Muscle of leg (tissue), 16 donors: ENCODE measurements at places on chromosomes 2 and 18. TPM values are rescaled to one million over a fixed set of nuclear protein-coding genes. Genes with fewer than 3 reads are reported as not detected.

DTNA gene
- 73.2 TPM for polyA plus RNA-seq

KLHL41 gene
- polyA plus RNA-seq: 2,694 TPM

CCDC85A gene
- polyA plus RNA-seq: 5.0 TPM

CRYGD gene
- not detected for polyA plus RNA-seq

- DNase-seq: no peak
Observed at GRCh38 chr2:240431661-240432424, 3.6 kb upstream of the GPC1 start.

- DNase-seq: peak; percentile 36
Observed at GRCh38 chr2:64562148-64562784, 38.1 kb downstream of the AFTPH start.

GRCh38 chr18:26655525-26656430, 107.4 kb upstream of the KCTD1 start:
- peak; percentile 75 for DNase-seq

DNA sequence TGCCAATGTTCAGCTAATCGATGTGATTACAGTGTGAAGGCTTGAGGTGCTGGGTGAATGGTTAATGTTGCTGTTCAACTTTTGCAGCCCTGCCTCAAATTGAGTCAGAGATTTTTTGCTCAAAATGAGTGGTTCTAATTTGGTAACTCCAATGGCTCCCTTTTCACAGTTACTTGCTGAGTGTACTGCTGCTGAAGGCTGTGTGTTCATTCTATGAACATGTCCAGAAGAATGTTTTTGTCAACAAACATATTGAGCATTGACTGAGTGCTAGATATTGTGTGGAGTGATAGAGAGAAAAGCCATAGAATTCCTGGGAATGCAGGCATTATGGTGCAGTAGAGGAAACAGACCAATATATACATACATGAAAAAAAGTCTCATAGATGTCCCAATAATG, 39.0 kb upstream of the TCF4 start:
- no peak for DNase-seq

DNA sequence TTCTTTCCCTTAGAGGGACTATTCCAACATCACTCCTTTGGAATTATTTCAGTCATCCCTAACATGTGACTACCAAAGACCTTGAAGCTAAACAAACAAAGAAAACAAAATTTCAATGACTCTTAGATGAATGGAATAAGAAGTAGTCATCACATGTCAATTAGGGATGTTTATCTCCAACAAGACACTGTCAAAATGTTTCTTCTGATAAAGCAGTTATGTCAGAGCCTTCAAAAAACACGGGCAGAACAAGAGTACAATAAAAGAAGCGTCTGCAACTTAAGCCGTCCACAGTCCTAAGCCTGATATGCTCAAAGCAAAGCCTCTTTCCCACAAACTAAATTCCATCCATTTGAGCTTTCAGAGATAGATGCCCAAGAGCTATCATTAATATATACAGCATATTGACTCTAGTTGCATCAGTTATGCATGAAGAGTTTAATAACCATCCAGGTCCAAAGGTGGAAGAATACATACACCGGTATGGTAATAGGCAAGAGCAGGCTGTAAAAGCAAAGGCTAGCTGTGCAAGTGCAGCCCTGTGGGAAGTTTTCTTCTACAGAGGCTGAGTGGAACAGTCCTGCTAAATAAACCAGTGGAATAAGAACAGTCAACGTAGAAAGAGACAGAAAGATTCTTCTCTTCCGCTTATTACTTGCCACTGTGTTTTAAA, 98.1 kb downstream of the ICA1L start:
- DNase-seq: no peak

GRCh38 chr2:195009202-195009601, 647.8 kb upstream of the SLC39A10 start:
- peak; percentile 32 for DNase-seq

GRCh38 chr18:28574175-28574574, 397.2 kb upstream of the CDH2 start:
- DNase-seq: no peak

DNA sequence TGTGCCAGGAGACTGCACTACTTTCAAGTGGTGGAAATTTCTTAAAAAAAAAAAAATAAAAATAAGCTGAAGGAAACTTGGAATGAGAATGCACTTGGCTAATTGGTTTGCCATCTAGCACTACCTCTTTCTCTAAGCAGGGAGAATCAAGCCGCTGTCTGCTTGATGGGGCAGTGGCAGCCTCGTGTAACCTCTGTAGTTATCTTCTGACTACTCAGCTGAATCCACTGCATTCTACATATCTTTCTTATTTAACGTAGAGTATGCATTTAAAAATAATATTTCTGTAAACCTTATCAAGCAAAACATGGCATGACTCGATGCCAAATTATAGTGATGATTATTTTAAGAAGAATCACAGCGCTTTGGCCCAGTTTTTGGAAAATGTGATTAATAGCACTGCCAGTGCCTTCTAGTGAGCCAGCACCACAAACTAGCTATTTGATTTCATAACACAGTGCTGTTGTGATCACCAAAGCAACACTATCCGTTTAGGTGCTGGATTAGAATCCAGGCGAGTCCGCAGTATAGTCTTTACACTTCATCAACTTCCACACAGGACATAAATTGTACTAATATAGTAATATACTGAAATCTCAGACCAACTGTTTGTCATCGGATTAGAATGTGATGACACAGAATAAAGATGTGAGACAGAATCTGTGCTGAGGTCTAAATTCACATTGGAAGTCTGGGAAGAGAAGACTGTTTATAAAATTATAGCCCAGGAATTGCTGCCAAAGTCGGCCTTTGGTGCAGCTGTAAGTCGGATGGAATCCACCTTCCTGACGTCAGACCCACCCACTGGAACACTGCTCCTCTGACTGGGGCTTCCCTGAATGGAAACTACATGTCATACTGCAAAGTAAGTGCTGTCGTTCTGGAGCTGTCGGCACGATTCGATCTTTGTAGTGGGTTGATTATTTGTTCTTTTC, 136.5 kb upstream of the ETAA1 start:
- peak; percentile 99 for DNase-seq

- peak; percentile 42 for DNase-seq
Observed at GRCh38 chr2:47785986-47786385, 3.0 kb downstream of the MSH6 start.

DNA sequence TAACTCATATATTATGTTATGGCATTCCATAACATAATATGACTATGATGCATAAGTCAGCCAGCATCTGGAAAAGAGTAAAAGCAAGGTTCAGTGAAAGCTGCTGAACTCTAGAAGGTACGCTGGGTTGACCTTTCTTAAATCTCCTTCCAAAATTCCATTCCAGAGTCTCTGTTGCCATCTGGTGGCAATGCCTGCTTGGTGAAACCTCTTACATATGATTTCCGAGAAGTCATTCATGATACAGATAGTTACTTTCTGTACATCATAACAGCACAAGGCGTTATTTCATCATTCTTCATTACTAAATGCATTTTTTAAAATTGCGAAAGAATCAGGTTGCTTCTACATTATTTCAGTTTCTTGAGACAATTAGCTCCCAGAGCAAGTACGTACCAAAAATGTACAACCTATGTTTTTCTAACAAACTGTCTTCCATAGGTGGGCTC, 7.0 kb upstream of the EPG5 start:
- DNase-seq: peak; percentile 66

DNA sequence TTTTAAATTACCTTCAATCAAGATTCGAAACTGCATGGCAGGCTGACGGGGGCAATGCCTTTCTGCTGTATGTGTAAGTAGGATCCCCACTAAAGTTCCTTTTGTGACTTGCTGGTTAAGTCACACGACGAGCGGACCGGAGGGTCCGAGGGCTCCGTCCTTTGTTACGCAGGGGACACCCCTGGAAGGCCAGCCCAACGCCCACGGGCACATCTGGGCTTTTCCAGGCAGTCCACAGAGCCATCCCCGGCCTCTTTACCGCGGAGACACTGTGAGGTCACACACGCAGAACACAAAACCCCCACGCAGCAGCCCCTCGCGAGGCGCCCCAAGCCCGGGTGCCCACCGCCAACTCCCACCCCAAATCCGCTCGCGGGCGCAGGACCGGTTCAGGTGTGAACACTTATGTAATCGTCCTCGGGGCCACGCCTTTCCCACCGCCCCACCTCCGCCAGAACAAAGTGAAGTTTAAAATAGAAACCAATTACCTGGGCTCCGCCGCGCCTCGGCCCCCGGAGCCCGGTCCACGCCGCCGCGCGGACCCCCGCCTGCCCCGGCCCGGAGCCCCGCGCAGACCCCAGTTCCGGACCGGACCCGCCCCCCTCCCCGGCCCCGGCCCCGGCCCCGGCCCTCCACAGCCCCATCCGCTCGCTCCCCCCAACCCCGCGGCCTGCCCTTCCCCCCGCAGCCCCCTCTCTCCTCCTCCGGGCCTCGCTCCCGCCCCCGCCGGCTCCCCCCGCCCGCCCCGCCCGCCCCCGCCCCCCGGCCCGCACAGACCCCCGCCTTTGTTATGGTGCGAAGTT, 4.2 kb downstream of the ZNF516 start:
- peak; percentile 65 for DNase-seq

GRCh38 chr2:138319616-138320015, 182.0 kb upstream of the SPOPL start:
- no peak for DNase-seq

DNA sequence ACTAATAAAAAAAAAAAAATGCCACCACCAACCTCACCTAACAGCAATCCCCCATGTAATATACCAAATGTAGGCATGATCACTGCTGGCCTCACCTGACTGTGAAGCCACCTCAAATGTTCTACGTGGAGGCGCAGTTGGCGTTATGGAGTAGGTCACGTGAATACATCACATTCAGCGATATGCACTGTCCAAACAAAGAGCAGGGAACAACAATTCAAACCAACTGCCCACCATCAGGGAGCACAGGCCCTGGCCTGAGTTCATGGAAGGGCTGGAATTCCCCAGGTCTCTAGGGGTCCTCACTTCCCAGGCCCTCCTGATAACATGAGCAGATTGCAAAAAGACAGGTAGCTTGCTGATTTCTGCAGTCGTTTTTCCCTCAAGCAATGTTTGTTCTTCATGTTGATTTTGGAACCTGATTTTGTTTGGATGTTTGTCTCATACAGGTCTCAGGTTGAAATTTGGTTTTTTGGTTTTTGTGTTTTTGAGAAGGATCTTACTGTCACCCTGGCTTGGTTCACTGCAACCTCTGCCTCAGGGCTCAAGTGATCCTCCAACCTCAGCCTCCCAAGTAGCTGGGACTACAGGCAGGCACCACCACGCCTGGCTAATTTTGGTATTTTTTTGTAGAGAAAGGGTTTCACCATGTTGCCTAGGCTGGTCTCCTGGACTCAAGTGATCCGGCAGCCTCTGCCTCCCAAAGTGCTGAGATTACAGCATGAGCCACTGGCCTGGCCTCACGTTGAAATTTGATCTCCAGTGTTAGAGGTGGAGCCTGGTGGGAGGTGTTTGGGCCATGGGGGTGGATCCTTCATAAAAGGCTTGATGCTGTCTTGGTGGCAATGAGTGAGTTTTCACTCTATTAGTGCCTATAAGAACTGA, 15.5 kb downstream of the TBC1D8 start:
- no peak for DNase-seq
